Airway epithelial cell (primary cell): ENCODE measurements at places on chromosomes 4 and X. TPM values are rescaled to one million over a fixed set of nuclear protein-coding genes. Genes with fewer than 3 reads are reported as not detected.

Gene CRLF2
- total RNA-seq, result not detected in 2 replicates

Gene RXFP1
- total RNA-seq, result not detected in 2 replicates

Gene RUFY3
- total RNA-seq, result 20.3 and 22.1 TPM in 2 replicates

Gene ASMT
- total RNA-seq, result not detected in 2 replicates

Gene SLC10A6
- 1.2 and 3.0 TPM in 2 replicates for total RNA-seq

Gene C4orf51
- not detected in 2 replicates for total RNA-seq

Gene DCX
- 0.07 TPM in 1 of 2 replicates, not detected in the other for total RNA-seq

Gene COL4A6
- total RNA-seq, result 35.3 and 45.1 TPM in 2 replicates

Gene BEND4
- total RNA-seq, result not detected in 2 replicates

Gene PABPC1L2B
- total RNA-seq, result not detected in 2 replicates
